EH (cell line): ENCODE measurements at places on chromosomes 16 and 17.

DNA sequence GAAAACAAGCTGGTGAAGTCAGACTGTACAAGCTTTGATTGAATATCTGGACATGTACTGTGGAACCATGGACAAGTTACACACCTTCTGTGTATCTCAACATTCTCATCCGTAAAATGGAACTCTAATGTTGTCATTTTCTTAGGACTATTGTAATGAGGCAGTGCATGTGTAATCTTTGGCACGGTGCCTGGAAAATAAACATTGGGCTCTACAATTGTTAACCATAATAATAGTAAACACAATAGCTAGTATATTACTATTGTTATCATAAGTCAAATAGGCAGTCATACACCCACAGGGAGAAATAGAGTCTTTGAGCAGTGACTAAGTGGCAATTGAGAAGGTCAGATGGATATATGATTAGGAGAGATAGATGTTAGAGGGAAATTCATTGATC lies 39.8 kb upstream of the ANKFN1 start:
- DNase-seq = no peak

- no peak for DNase-seq
These were observed 62.3 kb upstream of the PHOSPHO1 start for GRCh38 chr17:49292901-49293300.

- DNase-seq = no peak
These were observed 20.3 kb downstream of the SMG6 start for GRCh38 chr17:2283302-2283701.

GRCh38 chr16:27625050-27625697 lies 75.2 kb downstream of the KATNIP start:
- peak; percentile 24 for DNase-seq

DNA sequence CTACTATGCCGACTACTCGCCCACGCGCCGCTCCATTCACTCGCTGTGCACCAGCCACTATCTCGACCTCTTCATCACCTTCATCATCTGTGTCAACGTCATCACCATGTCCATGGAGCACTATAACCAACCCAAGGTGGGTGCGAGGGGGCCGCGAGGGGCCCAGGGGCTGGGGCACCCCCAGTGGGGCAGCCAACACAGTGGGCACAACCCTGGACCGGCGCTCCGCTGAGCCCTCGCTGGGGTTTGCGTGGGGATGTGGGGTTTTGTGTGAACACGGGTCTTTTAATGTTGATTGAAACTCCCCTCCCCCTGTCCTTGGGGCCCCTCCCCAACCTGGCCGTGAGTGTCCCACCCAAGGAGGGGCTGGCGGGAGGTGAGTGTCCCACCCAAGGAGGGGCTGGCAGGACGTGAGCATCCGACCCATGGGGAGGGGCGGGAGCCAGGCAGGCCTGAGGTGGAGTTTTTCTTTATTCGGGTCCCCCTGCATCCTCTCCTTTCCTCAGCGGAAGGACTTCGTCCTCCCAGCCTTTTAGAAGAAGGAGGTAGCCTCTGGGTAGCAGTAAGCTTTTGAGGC lies 11.2 kb downstream of the TPSG1 start:
- no peak for DNase-seq

DNA sequence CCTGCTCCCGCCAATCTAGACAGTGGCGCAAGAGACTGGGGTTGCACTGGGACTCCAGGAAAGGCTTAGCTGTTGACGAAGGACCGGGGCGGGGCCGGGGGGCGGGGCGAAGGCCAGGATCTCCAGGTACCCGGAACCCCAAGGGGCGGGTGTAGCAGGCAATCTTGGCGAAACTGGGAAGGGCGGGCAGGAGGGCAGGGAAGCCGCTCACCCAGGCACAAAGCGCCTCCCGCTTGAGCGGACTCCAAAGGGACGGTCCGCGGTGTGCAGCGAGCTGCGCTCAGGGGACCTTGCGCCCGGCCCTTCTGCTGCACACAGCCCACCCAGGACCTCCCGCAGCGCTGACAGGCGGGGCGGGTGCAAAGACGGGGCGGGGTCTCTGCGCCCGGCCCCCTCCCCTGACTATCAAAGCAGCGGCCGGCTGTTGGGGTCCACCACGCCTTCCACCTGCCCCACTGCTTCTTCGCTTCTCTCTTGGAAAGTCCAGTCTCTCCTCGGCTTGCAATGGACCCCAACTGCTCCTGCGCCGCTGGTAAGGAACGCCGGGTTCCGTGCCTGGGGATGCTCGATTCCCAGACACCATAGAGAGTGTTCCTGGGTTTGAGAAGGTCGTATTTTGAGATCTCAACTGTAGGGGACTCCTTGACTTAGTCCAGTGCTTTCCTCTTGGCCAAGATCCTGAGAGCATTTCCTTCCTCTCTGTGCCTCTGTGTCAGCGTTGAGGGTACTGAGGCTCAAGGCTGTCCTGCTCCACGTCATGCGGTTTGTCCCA lies at the start of gene MT1F:
Gene MT1F, plus strand, starts transcription at position 405 of the 772 bp plus-strand sequence. Its CDS starts 100 bp downstream, at position 505.
- peak; percentile 65 for DNase-seq

GRCh38 chr17:72268431-72268830 lies 147.6 kb downstream of the SOX9 start:
- no peak for DNase-seq

DNA sequence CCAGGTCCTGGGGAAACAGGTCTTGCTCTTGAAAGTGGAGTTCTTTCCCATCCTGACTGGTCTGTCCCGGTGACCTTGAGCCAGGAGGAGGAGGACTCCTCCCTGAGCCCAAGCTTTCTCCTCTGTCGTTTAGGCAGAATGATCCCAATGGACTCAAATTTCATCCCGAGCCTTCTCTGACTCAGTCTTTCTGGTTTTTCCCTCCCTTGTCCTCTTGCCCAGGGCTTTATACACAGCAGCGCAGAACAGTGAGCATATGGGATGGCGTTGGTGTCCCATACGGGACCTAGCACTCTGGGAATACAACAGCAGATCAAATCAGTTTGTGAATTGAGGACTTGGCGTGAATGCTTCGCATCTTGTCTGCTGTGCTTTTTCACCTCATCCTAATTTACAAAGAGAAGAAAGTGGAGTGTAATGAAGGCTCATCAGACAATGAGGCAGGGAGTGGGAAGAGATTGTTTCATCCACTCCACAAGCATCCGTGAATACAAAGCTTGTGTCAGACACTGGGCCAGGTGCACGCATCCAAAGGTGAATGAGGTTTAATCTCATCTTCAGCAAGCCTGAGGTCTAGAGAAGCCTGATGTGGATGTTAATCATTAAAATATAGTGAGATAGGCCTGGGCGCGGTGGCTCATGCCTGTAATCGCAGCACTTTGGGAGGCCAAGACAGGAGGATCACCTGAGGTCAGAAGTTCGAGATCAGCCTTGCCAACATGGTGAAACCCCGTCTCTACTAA lies 1.1 kb upstream of the XYLT1 start:
- peak; percentile 81 for DNase-seq

- peak; percentile 82 for DNase-seq
These were observed 2.5 kb upstream of the CDYL2 start for GRCh38 chr16:80806927-80807340.

GRCh38 chr17:45160447-45161287 lies 1.0 kb upstream of the HEXIM2 start:
- peak; percentile 73 for DNase-seq

DNA sequence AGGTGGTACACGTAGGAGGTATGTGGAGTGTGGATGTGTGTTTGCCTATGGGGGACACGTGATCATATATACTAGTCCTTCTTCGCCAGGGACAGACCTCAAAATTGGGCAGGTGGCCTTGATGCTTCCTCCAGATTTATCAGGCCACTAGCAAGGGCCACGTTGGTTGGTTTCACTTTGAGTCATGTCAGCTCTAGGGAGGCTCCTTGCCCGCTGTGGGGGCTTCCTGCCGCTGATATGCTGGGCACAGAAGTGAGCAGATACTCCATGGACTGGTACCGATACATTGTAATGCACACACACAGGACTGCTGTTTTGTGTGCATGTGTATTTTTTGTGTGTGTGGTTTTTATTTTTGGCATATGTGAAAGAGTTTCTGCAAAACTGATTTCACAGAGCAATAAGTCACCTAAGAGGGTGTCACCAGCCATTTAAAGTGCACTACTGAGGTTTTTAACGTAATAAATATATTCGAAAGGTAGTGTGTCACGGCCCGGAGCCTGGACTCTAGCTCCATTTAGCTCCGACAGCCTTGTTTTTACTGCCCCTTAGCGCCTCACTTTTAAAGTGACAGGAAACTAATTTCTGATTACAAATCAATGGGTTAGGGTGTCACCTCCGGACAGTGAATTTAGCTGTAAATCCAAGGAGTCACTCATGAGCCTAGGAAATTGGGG lies 605.5 kb upstream of the SALL1 start:
- DNase-seq = no peak

DNA sequence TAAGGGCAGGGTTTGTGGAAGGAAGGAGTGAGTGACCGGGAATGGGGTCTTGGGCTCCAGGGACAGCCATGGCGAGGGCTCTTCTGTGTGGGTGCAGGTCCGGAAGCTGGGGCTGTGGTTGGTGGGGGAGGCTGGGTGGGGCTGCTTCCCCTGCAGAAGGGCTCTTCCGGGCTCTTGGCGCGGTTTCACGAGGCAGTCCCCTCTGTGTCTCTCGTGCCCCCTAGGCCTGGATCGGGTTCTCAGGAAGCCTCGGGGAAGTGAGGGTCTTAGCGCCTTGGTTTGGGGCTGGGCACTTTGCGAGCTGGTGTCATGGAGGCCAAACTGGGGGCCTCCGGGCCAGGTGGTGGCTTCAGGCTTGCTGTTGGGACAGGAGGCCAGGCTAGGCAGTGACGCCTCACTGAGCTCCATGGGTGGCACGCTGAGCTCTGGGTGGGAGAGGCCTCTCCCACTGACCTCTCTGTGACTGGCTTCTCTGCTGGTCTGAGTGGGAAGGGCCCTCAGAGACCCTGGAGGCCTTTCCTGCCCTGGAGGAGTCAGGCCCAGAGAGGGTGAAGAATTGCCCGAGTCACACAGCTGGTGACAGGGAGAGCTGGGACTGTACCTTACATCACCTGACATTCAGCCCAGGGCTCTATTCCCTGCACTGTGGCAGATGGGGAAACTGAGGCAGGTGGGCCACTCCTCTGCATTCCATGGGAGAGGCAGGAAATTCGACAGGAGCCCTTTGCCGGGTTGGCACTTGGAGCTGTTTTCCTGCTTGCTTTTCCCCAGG lies 8.2 kb downstream of the ADCY7 start:
- DNase-seq = no peak

DNA sequence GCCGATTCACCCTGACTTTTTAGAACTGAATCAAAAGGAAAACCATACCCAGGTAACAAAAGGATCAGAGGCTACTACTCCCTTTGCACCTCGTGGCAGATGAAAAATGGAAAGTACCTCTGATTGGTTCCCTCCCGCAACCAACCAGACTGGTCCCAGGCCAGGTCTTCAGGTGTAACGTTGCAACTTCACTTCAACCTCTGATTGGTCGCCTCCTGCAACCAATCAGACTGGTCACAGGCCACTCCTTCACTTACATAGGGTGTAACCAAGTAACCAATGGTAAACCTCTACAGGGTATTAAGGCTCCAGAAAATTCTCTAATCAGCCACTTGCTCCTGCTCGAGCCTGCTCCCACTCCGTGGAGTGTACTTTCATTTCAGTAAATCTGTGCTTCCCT lies 89.4 kb downstream of the ADCY9 start:
- DNase-seq = no peak

DNA sequence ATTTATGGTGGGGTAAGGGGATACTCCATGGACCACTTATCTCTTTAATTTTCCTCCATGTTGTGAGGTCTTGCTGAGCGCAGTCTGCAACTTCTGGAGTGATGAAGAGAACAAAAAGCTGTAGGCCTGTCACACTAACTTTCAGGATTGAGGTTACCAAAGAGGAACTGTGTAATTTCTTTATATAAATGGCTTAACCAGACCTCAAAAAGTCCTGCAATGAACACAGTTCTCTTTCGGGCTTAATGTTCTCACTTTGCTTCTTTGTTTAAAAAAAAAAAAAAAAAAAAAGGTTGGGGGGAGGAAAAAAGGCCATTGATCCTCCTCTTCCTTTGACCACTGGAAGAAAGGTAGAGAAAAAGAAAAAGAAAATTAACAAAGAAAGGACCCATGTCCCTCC lies 86.8 kb upstream of the SOX9 start:
- DNase-seq = no peak

DNA sequence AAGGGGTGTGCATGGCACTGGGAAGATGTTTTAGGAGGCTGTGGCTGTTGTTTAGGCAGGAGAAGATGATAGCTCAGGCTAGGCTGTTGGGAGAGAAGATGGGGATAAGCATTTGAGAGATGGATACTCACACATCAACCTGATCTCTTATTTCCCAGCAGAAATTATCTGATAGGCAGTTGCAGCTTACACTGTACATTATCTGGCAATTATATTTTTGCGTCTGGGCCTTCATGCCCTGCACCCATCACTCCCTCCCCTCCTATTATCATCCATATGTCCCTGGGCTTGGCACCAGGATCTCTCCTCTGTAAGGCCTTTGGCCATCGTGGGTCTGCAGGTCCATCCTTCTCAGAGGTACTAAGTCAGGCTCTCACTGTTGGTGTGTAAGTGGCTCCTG lies 401.0 kb upstream of the EEF2KMT start:
- no peak for DNase-seq

GRCh38 chr17:77908501-77908900 lies 50.0 kb upstream of the TNRC6C start:
- no peak for DNase-seq

GRCh38 chr16:67965668-67966548 lies 2.5 kb downstream of the SLC12A4 start:
- DNase-seq = peak; percentile 32

DNA sequence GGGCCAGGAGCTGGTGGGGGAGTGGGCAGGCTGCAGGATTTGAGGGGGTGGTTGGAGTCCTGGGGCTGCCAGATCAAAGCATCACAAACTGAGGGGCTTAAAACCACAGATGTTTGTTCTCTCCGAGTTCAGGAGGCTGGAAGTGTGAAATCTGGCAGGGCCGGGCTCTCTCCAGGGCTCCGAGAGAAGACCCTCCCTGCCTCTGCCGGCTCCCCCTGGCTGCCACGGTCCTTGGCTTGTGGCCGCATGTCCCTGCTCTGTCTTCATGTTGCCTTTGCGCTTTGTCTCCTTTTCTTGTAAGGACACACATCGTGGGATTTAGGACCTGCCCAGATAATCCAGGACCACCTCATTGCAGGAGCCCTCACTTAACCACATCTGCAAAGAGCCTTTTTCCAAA lies 139.8 kb upstream of the GSE1 start:
- no peak for DNase-seq

- DNase-seq = no peak
These were observed 247.0 kb downstream of the GSG1L start for GRCh38 chr16:27816561-27816960.

DNA sequence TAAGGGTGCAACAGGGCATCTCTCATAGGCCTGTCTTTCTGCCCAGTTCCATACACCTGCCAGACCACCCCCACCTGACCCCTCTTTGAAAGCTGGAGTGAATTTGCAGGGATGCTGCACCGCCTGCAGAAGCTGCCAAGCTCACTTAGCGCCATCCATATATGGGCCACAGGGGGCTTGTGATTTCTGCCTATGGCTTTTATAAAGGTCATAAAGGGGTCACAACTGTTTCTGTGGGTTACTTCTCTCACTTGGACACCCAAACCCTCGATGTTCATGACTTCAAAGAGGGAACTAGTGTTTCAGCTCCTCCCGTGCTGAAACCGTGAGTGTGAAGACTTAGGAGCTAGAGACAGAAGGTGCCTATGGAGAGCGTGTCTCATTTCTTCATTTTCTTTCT lies 23.9 kb upstream of the MEAK7 start:
- no peak for DNase-seq

- no peak for DNase-seq
These were observed 58.1 kb upstream of the TOB1 start for GRCh38 chr17:50924300-50924699.

GRCh38 chr16:22034503-22034902 lies 26.6 kb downstream of the MOSMO start:
- DNase-seq = no peak

GRCh38 chr17:41824086-41824485 lies 11.3 kb downstream of the FKBP10 start:
- DNase-seq = peak; percentile 25

- DNase-seq = no peak
These were observed 141.1 kb downstream of the RAB11FIP4 start for GRCh38 chr17:31532526-31532925.
